Activated naive CD4-positive, alpha-beta T cell treated with anti-CD3 and anti-CD28 coated beads, Interleukin-2, amount 10 ng/mL, durations not matched to agents 7 days and 5 days (primary cell): ENCODE measurements at places on chromosomes 1 and 21.

DNA sequence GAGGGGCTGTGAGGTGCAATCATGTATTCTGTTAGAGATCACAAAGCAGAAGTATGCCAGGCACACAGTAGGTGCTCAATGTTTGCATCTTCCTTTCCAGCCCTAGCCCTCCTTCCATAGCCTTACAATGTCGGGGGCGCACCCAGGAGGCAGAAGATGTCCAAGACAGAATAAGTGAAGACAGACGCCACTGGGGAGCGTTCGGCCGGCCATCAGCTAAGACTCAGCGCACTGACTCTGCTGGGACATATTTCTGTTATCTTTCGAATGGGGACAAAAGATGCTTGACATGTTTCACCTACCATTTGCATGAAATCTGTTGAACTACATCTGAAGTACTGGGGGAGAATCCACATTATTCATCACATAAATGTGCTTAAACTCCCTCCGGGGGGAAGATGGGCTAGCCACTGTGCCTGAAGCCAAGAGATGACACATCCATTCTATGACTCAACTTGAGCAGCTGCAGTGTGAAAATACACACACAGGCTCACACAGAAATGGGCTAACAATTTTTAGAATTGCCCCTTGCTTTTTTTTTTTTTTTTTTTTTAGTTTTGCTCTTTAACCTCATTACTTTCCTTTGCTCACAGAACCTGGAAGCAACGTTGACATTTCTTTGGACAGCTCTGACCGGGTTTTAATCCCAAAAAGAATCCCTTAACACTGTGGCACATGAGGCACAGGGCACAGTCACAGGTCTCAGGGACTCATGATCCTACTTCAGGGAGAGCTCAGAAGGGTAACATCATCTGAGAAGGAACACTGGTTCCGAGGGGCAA lies 7.9 kb downstream of the TIAM1 start:
- no peak overlapping the region for H3K27ac ChIP-seq
- H3K4me1 ChIP-seq, result peaks cover 32% of the 10 kb centered on the region
- no peaks in the 10 kb centered on the region for H3K27me3 ChIP-seq
- H3K36me3 ChIP-seq, result peaks cover 43% of the 10 kb centered on the region
- no peak for DNase-seq

DNA sequence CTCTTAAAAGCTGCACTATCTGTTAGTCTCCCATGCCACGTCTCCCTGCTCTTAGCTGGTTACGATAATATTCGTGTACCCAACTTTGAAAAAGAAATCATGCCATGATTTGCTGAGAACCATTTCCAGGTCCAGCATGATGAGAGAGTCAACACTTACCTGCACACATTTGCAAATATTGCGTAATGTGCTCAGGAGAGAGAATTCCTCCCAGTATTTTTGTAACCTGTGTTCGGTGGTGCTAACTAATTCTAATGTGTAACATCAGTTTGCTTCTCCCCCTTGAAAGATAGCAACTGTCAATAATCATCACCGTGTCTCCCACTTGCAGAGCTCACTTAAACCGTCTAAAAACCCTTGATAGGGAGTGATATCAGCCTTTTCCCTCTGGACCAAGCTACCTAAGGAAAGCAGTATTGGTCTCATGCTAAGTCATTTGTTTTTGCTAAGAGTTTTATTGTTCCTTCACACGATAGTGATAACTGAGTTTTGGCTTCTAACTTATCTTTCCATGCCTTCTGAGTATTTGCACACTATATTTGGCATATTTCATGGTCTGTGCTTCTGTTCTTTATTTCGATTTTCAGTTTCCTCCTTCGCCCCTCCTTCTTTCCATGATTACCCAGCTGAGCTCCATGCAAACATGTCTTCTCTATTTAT lies 61.1 kb upstream of the IRF2BP2 start:
- peaks cover 25% of the 10 kb centered on the region for H3K27me3 ChIP-seq
- no peak for DNase-seq
- H3K36me3 ChIP-seq, result no peaks in the 10 kb centered on the region
- peaks cover 6% of the 10 kb centered on the region for H3K4me1 ChIP-seq
- no peak overlapping the region for H3K4me3 ChIP-seq
- no peak overlapping the region for H3K27ac ChIP-seq

GRCh38 chr1:151972542-151973248 lies 21.0 kb downstream of the S100A10 start:
- H3K4me1 ChIP-seq, result peaks cover 27% of the 10 kb centered on the region
- no peak overlapping the region for H3K27ac ChIP-seq
- no peaks in the 10 kb centered on the region for H3K36me3 ChIP-seq
- peak; percentile 34 for DNase-seq
- no peak overlapping the region for H3K4me3 ChIP-seq
- peaks cover 4% of the 10 kb centered on the region for H3K27me3 ChIP-seq

GRCh38 chr1:91527781-91528180 lies 27.1 kb downstream of the CDC7 start:
- H3K27ac ChIP-seq, result no peak overlapping the region
- H3K4me1 ChIP-seq, result peaks cover 29% of the 10 kb centered on the region
- peaks cover 17% of the 10 kb centered on the region for H3K36me3 ChIP-seq
- no peak for DNase-seq

DNA sequence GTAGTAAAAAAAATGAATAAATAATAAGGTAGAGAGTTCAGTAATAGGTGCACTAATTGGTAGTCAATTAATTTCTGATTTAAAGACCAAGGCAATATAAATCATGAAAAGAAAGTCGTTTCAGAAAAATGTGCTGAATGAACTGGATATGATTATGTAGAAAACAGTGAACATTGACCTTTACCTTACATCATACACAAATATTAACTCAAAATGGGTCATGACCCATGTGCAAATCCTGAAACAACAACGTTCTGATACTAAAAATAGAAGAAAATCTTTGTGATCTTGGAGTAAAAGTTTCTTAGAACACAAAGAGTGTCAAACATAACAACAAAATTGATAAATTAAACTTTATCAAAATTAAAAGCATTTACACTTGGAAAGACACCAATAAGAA lies 39.1 kb downstream of the COL11A1 start:
- H3K27ac ChIP-seq, result no peak overlapping the region
- H3K4me1 ChIP-seq, result no peaks in the 10 kb centered on the region
- no peaks in the 10 kb centered on the region for H3K36me3 ChIP-seq
- no peak for DNase-seq
- no peak overlapping the region for H3K4me3 ChIP-seq

DNA sequence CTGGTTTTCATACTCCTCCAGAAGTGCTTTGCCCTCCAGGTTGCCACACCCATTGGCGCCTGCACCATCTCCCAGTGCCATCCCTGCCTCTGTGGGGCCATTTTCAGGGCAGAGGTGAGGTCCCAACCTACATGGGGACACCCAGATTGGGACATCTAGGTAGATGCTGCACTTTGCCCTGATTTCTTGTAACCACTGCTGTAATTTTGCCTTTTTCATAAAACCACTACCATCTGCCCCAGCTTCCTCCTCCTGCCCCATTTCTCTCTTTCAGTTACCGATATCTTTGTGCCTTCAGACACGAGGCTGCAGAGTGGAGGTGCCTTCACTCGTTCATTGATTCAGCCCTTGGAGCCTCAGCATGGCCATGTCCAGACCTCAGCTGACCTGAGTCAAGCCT lies 21.4 kb downstream of the FAAH start:
- DNase-seq, result no peak
- no peak overlapping the region for H3K4me3 ChIP-seq
- H3K27ac ChIP-seq, result no peak overlapping the region
- no peaks in the 10 kb centered on the region for H3K4me1 ChIP-seq
- no peaks in the 10 kb centered on the region for H3K36me3 ChIP-seq

DNA sequence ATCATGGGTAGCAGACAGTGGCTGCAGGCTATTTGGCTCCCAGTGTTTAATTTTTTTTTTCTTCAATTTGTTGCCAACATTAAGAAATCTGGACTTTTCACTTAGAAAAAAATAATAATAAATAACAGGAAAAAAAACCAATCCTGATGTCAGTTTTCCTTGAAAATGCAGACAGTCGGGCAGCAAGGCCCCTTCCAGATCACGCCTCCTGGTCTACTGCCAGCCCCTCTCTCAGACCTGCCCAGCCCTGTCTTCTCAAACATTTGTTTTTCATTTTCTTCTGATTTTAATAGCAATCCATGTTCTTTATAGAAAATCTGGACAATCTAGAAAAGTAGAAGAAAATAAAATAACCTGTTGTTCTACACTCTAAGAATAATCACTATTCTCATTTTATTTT lies 15.5 kb downstream of the IFNGR2 start:
- peaks cover 2% of the 10 kb centered on the region for H3K4me1 ChIP-seq
- no peak overlapping the region for H3K27ac ChIP-seq
- H3K4me3 ChIP-seq, result no peak overlapping the region
- no peak for DNase-seq
- peaks cover 34% of the 10 kb centered on the region for H3K36me3 ChIP-seq

GRCh38 chr1:59115865-59116264 lies 181.0 kb upstream of the FGGY start:
- H3K4me3 ChIP-seq, result no peak overlapping the region
- no peak overlapping the region for H3K27ac ChIP-seq
- no peaks in the 10 kb centered on the region for H3K4me1 ChIP-seq
- no peaks in the 10 kb centered on the region for H3K36me3 ChIP-seq
- peaks cover 13% of the 10 kb centered on the region for H3K27me3 ChIP-seq

DNA sequence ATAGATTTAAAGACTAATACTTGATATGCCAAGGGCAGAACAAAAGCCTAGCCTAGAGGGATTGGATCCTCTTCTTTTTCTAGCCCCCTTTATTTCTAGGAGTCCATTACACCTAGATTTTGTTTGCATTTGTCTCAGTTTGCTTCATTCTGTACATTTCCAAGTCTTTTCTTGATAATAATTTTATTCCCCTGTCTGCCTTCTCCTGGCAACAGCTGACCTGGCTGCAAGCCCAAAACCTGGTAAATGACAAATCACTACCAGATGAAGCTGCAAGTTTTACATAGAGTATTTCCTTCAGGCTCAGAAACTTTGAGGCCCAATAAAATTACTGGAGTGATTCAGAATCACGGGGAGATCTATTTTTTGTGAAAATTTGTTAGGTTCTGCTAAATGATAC lies 36.5 kb upstream of the LHX8 start:
- no peak for DNase-seq
- H3K27ac ChIP-seq, result no peak overlapping the region
- no peaks in the 10 kb centered on the region for H3K36me3 ChIP-seq
- H3K27me3 ChIP-seq, result no peaks in the 10 kb centered on the region

DNA sequence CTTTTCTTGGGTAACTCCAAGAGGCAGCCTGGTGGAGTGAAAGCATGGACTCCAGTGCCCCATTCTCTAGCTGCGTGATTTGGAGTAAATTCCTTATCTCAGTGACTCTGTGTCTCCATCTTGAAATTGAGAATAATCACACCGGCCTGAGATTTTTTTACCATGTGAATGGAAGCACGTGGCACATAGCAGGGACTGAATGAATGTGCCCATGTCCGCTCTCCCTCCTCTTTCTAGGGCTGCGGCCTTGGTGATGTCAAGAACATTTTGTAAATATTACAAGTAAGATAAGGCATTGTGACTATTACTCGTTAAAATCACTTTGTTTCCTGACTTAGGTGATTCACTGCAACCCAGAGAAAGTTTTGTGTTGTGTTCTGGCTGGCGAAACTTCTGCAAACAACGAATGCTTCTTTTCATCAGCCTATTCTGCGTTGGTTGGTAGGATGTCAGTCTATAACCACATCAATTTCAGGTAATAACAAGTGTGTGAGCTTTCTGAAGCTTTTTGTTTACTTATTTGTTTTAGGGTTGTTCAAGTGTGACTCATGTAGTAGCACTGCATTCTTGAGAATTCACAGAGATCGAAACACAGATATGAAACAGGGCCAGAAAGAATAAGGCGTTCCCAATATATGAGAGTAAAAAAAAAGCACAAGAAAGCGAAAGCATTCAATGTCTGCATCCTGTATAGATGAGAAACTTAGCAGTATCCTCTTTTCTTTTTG lies 135.7 kb upstream of the SLC45A1 start:
- H3K36me3 ChIP-seq, result peaks cover 13% of the 10 kb centered on the region
- peak overlapping the region; percentile 16 for H3K4me3 ChIP-seq
- peak overlapping the region; percentile 93 for H3K27ac ChIP-seq
- H3K27me3 ChIP-seq, result peaks cover 12% of the 10 kb centered on the region

GRCh38 chr21:44456214-44456914 lies 1.1 kb downstream of the LRRC3 start:
- DNase-seq, result no peak
- H3K27ac ChIP-seq, result peak overlapping the region; percentile 28
- H3K4me1 ChIP-seq, result peaks cover 11% of the 10 kb centered on the region

DNA sequence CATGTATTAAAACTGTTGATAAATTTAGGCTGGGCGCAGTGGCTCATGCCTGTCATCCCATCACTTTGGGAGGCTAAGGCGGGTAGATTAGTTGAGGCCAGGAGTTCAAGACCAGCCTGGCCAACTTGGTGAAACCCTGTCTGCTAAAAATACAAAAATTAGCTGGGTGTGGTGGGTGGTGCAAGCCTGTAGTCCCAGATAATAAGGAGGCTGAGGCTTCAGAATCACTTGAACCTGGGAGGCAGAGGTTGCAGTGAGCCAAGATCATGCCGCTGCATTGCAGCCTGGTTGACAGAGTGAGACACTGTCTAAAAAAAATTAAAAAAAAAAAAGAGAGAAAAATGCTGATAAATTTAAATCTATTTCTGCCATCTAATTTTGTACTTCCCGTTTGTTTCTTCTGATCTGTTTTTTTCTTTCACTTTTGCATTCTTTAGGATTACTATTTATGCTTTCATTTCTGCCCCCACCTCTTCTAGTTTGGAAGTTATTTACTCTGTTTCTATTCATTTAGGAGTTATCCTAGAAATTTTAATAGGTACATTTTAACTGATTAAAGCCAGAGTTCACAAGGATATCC lies 3.2 kb upstream of the DENND1B start:
- H3K4me3 ChIP-seq, result peak overlapping the region; percentile 58
- peak overlapping the region; percentile 61 for H3K27ac ChIP-seq
- H3K27me3 ChIP-seq, result no peaks in the 10 kb centered on the region
- H3K4me1 ChIP-seq, result peaks cover 46% of the 10 kb centered on the region

- no peak overlapping the region for H3K27ac ChIP-seq
- no peak for DNase-seq
These were observed 140.8 kb downstream of the ZNF644 start for GRCh38 chr1:90881034-90881433.

DNA sequence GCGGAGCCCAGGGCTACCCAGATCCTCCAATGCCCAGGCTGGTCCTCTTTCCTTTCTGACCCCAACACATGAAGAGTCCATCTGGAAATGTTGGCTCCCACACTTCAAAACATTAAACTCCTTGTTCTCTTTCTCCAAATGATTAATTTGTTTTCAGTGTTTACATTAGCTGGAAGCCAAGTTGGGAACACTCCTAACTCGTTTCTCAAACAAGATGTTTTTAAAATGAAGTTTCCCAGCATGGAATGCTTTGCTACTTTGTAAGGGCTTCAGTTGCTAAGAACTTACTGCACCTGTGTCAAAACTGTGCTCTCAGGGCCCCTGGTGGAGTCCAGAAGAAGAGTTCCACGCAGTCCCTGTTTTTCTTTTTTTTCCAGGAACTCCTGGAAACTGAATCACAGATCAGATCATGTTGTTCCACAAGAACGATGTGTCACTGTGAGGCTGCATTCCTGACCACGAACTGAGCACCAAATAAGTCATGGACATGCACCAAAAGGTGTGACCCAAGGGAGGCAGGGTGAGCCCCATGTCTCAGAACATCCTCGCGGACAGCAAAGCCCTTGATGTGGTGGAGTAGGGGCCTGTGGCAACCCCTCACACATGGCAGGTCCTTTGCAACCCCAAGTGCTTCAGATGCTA lies 257.3 kb downstream of the KCNJ6 start:
- H3K27ac ChIP-seq, result no peak overlapping the region
- no peak overlapping the region for H3K4me3 ChIP-seq
- no peaks in the 10 kb centered on the region for H3K4me1 ChIP-seq
- peaks cover 23% of the 10 kb centered on the region for H3K27me3 ChIP-seq
- H3K36me3 ChIP-seq, result no peaks in the 10 kb centered on the region
